ENCODE measurements at places on chromosomes 3 and 15.

GRCh38 chr3:177610686-177611633, 413.7 kb upstream of the TBL1XR1 start:
- no peak for DNase-seq

DNA sequence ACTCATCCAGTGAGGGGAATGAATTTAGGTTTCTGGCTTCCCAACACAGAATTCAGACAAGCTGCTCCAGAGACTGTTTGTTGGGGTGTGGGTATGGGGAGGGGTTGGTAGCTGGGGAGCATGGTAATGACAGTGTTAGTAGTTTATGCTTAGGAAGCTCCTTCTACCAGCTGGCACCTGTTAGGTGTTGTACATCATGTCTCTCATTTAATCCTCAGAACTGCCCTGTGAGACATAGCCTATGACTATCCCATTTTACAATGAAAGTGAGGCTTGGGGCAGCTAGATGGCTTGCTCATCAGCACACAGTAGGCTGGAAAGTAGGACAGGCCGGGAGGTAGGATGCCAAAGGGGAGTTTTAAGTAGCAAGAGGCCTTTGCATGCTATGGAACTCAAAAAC, 2.5 kb downstream of the EIF4E3 start:
- no peak for DNase-seq

- DNase-seq: no peak
Observed at GRCh38 chr3:70899816-70900215, 587.4 kb upstream of the MDFIC2 start.

DNA sequence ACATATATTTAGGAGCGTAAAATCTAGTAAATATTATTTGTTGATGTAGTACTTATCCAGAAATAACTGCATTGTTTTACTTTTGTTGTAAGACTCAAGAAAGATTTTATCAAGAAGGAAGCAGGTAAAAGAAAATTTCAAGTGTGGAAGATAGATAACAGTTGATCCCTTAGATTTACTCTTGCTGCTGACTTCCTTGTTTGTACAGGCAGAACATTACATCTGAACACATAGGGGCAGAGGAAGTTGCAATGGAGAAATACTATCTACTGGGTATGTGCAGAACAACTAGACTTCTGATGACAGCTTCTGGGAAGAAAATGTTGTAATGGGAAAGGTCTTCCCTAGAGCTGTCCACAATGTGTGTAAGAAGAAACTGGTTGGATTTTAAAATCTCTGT, 350.6 kb downstream of the NLGN1 start:
- DNase-seq: no peak

DNA sequence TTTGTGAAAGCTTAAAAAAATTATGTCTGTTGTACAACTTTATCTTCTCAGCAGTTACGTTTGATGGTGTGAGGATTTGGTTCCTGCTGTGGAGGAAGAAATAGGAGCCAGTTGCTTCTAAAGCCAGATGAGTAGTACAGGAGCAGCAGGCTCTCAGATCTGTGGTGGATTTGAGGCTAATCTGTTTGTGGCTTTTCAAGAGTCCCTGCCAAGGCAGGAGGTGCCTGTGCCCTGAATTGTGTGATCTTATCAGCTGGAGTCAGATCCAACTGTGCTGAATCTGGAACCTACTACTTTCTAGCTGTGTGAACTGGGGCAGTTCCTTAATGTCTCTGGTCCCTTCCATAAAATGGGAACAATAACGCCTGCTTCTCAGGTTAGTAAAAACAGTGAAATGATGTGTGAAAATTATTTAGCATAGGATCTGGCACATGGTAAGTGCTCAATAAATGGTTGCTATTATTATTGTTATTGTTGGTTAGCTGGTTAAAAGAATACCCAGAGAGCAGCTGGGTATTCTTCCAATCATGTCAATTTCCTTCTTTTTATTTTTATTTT, 7.7 kb downstream of the CLDN11 start:
- no peak for DNase-seq

DNA sequence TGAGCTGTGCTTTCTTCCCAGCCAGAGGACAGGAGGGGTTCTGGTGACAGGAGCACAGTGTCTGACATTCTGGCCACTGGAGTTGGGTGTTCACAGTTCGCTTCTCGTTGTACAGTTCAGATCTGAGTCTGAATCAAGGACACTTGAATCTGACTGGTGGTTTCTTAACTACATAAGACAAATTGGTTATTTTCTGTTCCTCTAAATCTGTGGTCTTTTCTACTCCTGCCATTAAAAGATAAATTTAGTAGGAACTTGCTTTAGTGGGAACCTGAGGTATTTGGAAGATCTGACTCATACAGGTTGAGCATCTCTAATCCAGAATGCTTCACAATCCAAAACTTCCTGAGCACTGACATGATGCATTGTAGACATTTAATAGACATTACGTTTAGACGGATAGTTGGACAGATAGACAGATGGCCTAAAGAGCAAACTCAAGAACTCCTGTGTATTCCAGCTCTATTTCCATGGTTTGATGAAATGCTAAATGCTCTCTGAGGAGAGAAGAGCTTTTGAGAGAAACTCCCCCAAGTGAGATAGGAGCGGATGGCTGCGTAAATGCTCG, 71.0 kb downstream of the CCK start:
- no peak for DNase-seq

GRCh38 chr3:195999896-196000295, 82.0 kb downstream of the TFRC start:
- no peak for DNase-seq

GRCh38 chr15:95737060-95737459, 593.4 kb upstream of the NR2F2 start:
- DNase-seq: no peak

DNA sequence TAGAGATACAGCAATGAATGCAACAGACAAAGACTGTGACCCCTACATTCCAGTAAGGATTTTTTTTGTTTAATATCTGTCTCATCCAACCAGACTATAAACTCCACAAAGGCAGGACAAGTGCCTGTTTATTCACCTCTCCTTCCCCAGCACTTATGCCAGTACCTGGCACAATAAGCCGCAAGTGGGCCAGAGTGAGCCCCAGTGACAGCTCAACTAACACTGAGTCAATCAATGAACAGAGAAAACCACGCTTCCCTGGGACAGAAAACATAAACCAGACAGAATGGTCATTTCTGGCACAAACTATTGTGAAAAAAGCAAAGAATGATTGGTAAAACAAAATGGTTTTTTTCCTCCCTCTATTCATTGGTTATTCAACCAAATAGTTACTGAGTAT, 52.2 kb downstream of the RYK start:
- DNase-seq: no peak

DNA sequence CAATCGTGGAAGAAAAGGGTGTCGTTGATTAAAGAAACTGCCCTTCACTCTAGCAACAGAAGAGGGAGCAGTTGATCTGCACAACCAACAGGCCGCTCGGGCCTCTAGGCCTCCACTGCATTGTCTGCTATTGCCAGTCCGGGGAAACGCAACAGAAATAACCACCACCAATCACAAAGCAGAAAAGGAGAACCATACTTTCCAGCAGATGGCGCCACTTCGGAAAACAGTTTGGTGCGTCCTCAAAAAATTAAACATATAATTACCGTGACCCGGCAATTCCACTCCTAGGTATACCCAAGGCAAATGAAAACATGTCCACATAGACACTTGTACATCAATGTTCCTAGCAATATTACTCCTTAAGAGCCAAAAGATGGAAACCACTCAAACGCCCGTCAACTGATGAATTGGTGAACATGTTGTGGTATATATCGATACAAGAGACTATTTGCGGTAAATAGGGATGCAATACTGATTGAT, 154.1 kb downstream of the TJP1 start:
- DNase-seq: no peak

GRCh38 chr3:72080800-72081199, 295.9 kb upstream of the PROK2 start:
- no peak for DNase-seq

GRCh38 chr3:179512378-179512777, 50.3 kb upstream of the ACTL6A start:
- DNase-seq: no peak

- DNase-seq: no peak
Observed at GRCh38 chr3:41162541-41162940, 36.8 kb upstream of the CTNNB1 start.

GRCh38 chr3:197006860-197007259, 22.8 kb downstream of the MELTF start:
- DNase-seq: no peak

GRCh38 chr15:76181705-76182107, 121.9 kb downstream of the TMEM266 start:
- no peak for DNase-seq

DNA sequence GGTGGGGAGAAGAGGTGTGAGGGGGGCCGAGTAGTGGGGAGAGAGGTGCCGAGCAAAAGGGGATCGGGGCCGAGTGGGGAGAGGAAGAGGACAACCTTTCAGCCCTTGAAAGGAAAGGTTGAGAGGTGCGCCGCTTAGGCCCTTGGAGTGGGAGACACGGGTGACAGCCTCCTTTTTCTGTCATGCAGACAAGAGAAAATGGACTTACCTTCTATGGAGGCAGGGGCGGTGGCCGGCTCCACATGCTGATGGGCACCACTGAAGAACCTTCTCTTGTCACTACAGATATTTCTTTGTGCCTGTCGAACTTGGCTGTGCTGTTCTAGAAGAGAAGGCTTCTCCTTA, 421 bp downstream of the KLHL18 start:
- no peak for DNase-seq

- DNase-seq: no peak
Observed at GRCh38 chr15:95972041-95972553, 358.4 kb upstream of the NR2F2 start.

DNA sequence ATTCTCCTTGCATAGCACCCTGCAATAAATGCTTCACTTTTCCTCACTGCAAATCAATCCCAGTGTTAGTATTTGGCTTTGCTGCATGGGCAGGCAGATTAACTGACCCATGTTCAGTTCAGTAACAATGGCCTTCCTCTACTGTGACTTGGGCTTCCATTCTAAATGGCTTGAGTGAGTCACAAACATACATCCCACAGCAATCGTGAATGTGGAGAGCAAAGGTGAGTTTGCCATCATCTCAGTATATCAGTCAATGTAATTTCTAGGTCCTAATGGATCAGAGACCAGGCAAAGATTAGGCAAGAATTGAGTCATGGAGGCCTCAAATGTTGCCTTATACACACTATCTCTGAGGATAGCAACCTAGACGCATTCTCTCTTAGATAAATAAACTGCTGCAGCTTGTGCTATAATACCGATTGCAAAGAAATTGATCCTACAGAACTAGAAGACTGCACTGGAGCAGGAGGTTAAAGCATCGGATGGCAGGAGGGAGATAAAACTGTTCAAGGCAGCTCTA, 8.3 kb upstream of the ATP8B4 start:
- DNase-seq: no peak

GRCh38 chr15:78638658-78639314, 2.2 kb downstream of the CHRNB4 start:
- no peak for DNase-seq

GRCh38 chr15:48409623-48410022, 78.4 kb downstream of the DUT start:
- DNase-seq: no peak

DNA sequence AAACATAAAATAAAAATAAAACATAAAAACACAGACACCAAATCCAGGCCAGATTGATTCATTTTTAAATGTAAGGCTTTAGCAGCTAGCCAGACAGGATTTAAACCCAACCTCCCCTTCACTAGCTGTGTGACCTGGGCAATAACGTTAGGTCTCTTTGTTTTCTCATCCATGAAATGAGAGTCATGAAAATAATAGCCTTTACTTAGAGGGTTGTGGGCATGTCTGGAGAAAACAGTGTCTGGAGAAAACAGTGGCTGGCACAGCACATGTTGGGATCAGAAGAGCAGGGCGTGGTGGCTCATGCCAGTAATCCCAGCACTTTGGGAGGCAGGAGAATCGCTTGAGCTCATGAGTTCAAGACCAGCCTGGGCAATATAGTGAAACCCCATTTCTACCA, 1.9 kb upstream of the DPPA4 start:
- DNase-seq: no peak

- DNase-seq: no peak
Observed at GRCh38 chr15:80154336-80154735, 1.5 kb downstream of the FAH start.

DNA sequence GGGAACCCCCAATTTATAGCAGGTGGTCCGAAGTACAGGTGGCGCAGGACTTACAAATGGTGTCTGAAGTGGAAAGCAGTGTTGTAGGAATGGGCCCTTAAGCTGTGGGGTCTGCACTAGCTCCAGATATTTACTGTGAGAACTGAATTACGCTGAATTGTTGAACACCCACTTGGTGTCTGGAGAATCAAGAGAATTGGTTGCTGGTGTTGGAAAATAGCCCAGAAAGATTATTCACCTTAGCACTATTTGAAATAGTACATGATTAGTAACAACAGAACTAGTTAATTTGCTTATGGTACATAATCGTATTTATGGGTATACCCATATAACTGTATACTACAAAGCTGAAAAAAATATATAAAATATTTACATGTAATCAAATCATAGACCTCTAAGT, 64.8 kb downstream of the ADAM10 start:
- DNase-seq: no peak

DNA sequence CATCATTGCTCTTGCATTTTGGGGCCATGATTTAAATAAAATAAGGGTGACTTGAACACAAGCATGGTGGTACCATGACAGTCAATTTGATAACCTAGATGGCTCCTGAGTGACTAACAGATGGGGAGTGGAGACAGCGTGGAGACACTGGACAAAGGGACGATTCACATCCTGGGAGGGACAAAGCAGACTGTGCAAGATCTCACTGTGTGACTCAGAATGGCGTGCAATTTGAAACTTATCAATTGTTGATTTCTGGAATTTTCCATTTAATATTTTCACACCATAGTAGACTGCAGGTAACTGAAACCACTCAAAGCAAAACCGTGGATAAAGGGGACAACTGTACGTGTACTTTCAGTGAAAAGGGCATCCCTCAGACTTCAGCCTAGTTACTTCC, 25.5 kb downstream of the MCCC1 start:
- no peak for DNase-seq

DNA sequence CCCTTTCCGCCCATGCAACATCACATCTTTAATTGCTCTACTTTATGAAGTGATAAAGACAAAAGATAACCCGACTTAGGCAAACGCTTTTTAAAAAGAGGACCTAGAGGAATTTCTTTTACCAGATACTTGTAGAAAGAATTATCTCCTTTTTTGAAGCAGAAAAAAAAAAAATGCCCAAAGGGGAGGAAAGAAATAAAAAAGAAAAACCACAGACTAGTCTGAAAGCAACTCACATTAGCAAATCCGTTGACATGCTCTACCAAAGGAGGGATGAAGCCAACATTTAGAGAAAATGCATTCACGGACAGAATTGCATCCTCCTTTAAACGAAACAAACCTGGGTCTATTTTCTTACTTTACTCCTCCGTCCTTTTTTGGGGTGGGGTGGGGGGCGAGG, 213.6 kb downstream of the MEIS2 start:
- DNase-seq: no peak

GRCh38 chr3:49738067-49738713, 14.4 kb upstream of the GMPPB start:
- no peak for DNase-seq

DNA sequence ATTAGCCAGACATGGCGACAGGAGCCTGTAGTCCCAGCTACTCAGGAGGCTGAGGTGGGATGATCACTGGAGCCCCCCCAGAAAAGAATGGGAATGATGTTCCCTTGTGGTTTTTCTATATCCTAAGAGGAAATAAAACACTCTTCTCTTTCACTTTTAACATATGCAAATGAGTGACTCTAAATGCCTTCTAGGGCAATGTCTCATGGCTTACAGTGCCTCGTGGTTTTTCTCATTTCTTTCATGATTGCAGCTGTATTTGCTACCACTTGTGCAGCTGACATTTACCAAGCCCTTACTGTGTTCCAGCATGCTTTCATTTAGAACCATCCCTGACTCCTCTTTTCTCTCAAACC, 26.4 kb downstream of the STOML1 start:
- DNase-seq: no peak

All from activated T-helper 9 cell treated with anti-CD3 and anti-CD28 coated beads, Interleukin-2, amount 50 U/mL, for 16 hours (primary cell).